ENCODE measurements at places on chromosomes 3 and 15. TPM values are rescaled to one million over a fixed set of nuclear protein-coding genes. Genes with fewer than 3 reads are reported as not detected.
A peak's percentile ranks its signal among the peaks of the same experiment; 100 is the strongest.

DNA sequence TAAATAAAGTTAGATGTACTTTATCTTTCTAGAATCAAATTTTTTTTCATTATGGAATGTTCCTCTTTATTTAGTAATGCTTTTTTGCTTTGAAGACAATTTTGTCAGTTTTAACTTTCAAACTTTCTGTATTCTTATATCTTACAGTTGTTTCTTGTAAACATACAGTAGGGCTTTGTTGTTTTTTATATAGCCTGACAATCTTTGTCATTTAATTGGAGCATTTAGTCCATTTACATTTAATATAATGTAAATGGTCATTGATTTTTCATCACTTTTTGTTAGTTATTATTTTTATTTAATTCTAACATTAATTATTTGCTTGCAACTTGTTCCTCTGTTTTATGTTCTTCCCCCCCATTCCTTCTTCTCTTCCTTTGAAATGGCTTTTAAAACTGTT, 55.4 kb upstream of the RNU6-1 start:
- no peak for DNase-seq
- H3K27me3 ChIP-seq: no peaks in the 10 kb centered on the region

- H3K27me3 ChIP-seq: no peaks in the 10 kb centered on the region
- DNase-seq: no peak
- peaks cover 42% of the 10 kb centered on the region for H3K4me1 ChIP-seq
- no peak overlapping the region for H3K4me3 ChIP-seq
- H3K36me3 ChIP-seq: peaks cover 2% of the 10 kb centered on the region
These were observed 17.5 kb downstream of the CCR8 start for GRCh38 chr3:39346785-39347585.

DNA sequence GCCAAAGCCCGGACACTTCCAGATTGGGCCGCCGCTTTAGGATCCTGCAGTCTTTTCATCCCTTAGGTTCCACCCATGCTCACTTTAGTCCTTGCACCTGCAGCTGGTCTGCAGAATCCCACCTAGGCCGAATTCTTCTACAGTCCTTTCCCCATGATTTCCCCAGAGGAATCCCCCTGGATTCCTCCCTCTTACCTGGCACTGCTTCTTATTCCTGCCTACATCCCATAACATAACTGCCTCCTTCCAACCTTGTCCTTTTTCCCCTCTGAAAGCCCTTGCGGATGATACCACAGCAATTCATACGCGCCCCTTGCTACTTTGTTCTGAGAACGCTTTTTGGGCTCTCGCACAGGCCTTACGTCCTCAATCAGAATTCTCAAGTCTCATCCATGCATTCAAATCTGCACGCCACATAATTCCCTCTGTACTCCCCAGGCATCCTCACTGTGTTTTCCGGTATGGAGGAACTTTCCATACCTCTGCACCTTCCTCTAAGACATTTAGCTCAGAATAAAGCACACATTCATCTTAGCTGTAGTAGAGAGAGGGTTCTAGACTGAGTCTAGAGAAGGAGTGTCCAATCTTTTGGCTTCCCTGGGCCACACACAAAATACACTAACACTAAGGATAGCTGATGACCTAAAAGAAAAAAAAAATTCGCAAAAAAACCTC, 619 bp downstream of the EIF2AK4 start:
- peaks cover 9% of the 10 kb centered on the region for H3K36me3 ChIP-seq
- peak overlapping the region; percentile 65 for H3K27ac ChIP-seq
- H3K4me1 ChIP-seq: peaks cover 41% of the 10 kb centered on the region
- H3K27me3 ChIP-seq: peaks cover 16% of the 10 kb centered on the region
- DNase-seq: no peak

GRCh38 chr15:57302640-57303257, 73.6 kb upstream of the CGNL1 start:
- peaks cover 9% of the 10 kb centered on the region for H3K4me1 ChIP-seq
- H3K27ac ChIP-seq: no peak overlapping the region
- H3K27me3 ChIP-seq: peaks cover 7% of the 10 kb centered on the region
- peak; percentile 29 for DNase-seq
- H3K4me3 ChIP-seq: no peak overlapping the region

DNA sequence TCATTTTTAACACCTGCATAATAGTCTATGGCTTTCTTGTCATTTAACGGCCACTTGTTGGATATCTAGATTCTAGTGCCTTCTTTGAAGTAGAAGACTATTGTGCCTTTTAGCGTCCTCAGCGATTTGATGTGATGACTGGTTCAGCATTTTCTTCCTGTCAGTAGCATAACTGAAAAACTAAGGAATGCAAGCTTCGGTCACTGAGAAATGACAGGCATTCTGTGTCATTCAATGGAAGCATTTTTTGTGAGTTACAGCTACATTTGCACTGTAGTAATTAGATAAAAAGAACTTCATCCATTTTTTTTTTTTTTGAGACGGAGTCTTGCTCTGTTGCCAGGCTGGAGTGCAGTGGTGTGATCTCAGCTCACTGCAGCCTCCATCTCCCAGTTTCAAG, 10.3 kb downstream of the NEK11 start:
- H3K4me3 ChIP-seq: no peak overlapping the region
- no peaks in the 10 kb centered on the region for H3K27me3 ChIP-seq
- H3K36me3 ChIP-seq: peaks cover 3% of the 10 kb centered on the region

- H3K4me1 ChIP-seq: peaks cover 44% of the 10 kb centered on the region
- peak overlapping the region; percentile 98 for H3K27ac ChIP-seq
- H3K4me3 ChIP-seq: peak overlapping the region; percentile 98
- DNase-seq: peak; percentile 56
- peaks cover 5% of the 10 kb centered on the region for H3K36me3 ChIP-seq
These were observed 828 bp downstream of the U2SURP start for GRCh38 chr3:143002083-143002712.

- no peak overlapping the region for H3K4me3 ChIP-seq
- H3K36me3 ChIP-seq: peaks cover 4% of the 10 kb centered on the region
- peak; percentile 44 for DNase-seq
These were observed 87.9 kb downstream of the CHST2 start for GRCh38 chr3:143207338-143207961.

DNA sequence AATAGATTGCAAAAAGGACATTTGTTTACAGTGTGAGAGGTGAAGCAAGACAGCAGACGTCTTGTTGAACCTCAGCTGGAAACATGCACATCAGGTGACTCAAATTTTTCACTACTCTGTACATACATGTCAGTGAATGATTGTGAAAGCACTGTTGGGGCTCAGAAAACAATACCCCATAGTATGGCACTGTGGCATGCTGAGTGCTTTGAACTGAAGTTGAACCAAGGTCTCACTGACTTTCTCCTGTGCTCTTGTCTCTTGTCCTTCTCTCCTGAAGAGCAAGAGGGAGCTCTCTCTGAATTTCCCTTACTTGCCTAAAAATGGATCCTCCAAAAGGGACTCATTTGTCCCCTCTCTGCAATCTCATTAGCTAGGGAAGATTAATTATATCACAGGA, 24.5 kb upstream of the NEDD4 start:
- no peak for DNase-seq
- no peak overlapping the region for H3K4me3 ChIP-seq
- H3K4me1 ChIP-seq: no peaks in the 10 kb centered on the region
- no peak overlapping the region for H3K27ac ChIP-seq

- no peak overlapping the region for H3K27ac ChIP-seq
- no peaks in the 10 kb centered on the region for H3K4me1 ChIP-seq
- no peaks in the 10 kb centered on the region for H3K36me3 ChIP-seq
- no peak for DNase-seq
These were observed 94.1 kb upstream of the PRICKLE2 start for GRCh38 chr3:64319391-64319790.

- H3K4me1 ChIP-seq: no peaks in the 10 kb centered on the region
- no peak overlapping the region for H3K27ac ChIP-seq
- no peaks in the 10 kb centered on the region for H3K36me3 ChIP-seq
- no peak overlapping the region for H3K4me3 ChIP-seq
- no peaks in the 10 kb centered on the region for H3K27me3 ChIP-seq
These were observed 591.8 kb downstream of the EPHA3 start for GRCh38 chr3:89699229-89699628.

- H3K4me3 ChIP-seq: no peak overlapping the region
- peaks cover 16% of the 10 kb centered on the region for H3K4me1 ChIP-seq
- H3K27ac ChIP-seq: no peak overlapping the region
- H3K27me3 ChIP-seq: peaks cover 2% of the 10 kb centered on the region
These were observed 12.6 kb upstream of the COL8A1 start for GRCh38 chr3:99625643-99626416.

- H3K36me3 ChIP-seq: peaks cover 16% of the 10 kb centered on the region
- peaks cover 52% of the 10 kb centered on the region for H3K4me1 ChIP-seq
- peak overlapping the region; percentile 100 for H3K27ac ChIP-seq
- peak overlapping the region; percentile 92 for H3K4me3 ChIP-seq
- no peaks in the 10 kb centered on the region for H3K27me3 ChIP-seq
These were observed 2.9 kb downstream of the NAA50 start for GRCh38 chr3:113743006-113743630.

GRCh38 chr15:56207711-56208110, 36.0 kb downstream of the RFX7 start:
- DNase-seq: peak; percentile 50
- H3K27me3 ChIP-seq: no peaks in the 10 kb centered on the region
- H3K27ac ChIP-seq: peak overlapping the region; percentile 24

DNA sequence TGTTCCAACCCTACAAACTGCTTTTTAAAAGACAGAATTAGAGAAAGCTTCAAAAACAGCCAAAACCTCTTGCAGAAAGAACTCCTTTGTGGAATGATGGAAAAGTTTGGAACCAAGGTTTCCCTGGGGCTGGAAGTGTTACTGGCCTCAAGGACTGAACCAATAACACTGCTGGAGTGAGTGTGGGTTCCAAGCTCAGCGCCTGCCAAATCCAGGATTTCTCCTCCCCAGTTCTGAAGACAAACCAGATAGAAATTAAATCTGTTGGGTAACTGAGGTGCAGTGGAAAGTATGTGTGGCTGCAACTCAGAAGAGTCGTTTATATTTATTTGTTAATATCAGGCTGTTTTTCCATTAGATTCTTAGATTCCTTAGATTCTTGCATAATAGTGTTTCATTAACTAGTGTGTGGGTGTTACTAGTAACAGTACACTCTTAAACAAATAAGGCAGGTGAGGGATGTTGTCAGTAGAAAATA, 66.5 kb upstream of the FNDC3B start:
- no peak overlapping the region for H3K27ac ChIP-seq
- peaks cover 2% of the 10 kb centered on the region for H3K36me3 ChIP-seq
- no peak for DNase-seq
- H3K27me3 ChIP-seq: peaks cover 5% of the 10 kb centered on the region
- H3K4me1 ChIP-seq: peaks cover 4% of the 10 kb centered on the region

The GPR160 gene
- total RNA-seq: 6.4 TPM

The PLXNA1 gene
- total RNA-seq: 15.0 TPM

The NT5DC2 gene
- total RNA-seq: 38.7 TPM

The TUSC7 gene
- total RNA-seq: not detected

The GP9 gene
- not detected for total RNA-seq

The FAM240A gene
- not detected for total RNA-seq

The GNAT1 gene
- not detected for total RNA-seq

The MORC1 gene
- not detected for total RNA-seq

The MESP2 gene
- total RNA-seq: not detected

The TPRG1 gene
- 10.5 TPM for total RNA-seq

The UNC45A gene
- 84.4 TPM for total RNA-seq

The AGTR1 gene
- not detected for total RNA-seq

The KCNH8 gene
- total RNA-seq: 0.05 TPM

The FEZF2 gene
- total RNA-seq: not detected

The ADPRH gene
- total RNA-seq: 6.1 TPM

The GASK1A gene
- total RNA-seq: not detected

All from activated CD8-positive, alpha-beta memory T cell treated with anti-CD3 and anti-CD28 coated beads, Interleukin-2, amount 10 ng/mL, durations not matched to agents 7 days and 5 days (primary cell).